Fibroblast of mammary gland (primary cell): ENCODE measurements at places on chromosomes 11 and 22.

- DNase-seq = no peak
Measured at GRCh38 chr11:413120-414081, 1.4 kb downstream of the SIGIRR start.

GRCh38 chr11:706439-706956, 467 bp downstream of the EPS8L2 start:
- peak; percentile 56 for DNase-seq

GRCh38 chr22:41482319-41482935, 13.5 kb downstream of the ACO2 start:
- peak; percentile 65 for DNase-seq

DNA sequence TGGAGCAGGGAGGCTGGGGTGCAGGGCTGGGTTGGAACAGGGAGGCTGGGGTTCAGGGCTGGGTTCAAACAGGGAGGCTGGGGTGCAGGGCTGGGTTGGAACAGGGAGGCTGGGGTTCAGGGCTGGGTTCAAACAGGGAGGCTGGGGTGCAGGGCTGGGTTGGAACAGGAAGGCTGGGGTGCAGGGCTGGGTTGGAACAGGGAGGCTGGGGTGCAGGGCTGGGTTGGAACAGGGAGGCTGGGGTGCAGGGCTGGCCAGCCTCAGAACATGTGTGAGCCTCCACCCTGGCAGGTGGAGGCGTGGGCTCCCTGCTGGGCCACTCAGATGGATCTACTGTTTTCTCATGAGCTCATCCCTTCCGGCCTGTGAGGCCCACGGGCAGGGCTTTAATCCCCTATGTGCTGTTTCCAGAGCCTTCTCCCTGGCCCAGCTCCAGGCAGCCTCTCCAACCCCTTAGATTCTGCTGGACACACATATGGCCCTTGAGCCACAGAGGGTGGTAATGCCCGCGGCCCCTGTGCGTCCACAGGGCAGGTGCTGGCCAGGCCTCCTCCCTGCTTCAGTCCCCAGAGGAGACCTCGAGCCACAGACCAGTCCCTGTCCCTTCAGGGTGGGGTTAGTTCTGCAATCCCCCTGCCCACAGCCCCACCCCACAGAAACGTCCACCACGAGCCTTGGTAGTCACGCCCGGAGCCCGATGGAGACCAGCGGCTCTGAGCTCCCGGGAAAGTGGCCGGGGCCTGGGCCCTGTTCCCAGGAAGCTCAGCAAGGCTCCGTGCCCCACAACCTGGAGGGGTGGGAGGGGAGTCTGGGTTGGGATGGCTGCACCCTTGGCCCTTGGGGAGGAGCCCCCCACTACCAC, 197.9 kb downstream of the BRD1 start:
- DNase-seq = no peak

- no peak for DNase-seq
Measured at GRCh38 chr11:19845626-19846025, 133.0 kb downstream of the NAV2 start.

DNA sequence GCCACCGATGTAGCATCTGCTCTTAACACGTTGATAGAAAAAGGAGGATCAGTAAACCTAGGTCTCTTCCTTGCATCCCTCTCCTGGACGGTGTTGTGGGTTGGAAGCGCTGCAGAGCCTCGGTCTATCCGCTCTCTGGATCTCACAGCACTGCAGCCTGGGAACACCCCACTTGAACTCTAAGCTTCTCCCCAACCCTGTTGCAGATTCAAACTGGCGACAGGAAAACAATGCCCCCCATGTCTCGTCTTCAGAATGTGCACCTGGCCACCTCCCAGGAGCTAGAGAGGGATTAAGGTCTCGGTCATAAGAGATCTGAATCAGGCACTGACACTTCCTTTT, 454 bp downstream of the TMEM218 start:
- DNase-seq = peak; percentile 8

DNA sequence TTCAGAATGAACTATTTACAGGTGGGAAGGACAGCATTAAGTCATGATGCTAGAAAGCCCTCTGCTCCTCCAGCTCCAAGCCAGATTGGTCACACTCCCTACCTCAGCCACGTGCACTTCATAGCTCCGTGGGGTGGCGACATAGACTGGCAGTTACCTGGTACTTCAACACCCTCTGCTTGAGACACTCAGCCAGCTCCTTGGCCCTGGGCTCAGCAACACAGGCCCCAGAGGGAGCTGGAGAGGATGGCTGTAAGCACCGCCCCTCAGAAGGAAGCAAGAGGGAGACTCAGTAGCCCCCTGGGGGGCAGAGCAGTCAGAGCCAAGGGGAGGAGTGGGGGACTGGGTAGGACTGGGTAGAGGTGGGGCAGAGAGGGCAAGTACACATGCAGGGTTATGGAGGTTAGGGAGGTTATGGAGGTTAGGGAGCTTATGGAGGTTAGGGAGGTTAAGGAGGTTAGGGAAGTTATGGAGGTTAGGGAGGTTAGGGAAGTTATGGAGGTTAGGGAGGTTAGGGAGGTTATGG, 102.1 kb upstream of the BID start:
- DNase-seq = no peak

DNA sequence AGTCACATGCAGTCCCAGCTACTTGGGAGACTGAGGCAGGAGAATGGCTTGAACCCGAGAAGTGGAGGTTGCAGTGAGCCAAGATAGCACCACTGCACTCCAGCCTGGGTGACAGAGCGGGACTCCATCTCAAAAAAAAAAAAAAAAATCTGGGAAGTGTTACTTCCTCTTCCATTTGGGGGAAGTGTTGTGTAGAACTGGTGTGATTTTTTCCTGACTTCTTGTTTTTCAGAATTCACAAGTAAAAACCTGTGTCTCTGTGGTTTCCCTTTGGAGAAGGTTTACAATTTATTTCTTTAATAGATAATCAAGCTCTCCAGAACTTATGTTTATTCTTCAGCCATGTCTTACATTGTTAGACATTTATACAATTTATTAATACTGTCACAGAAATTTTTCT, 396.1 kb downstream of the BRD1 start:
- DNase-seq = no peak

DNA sequence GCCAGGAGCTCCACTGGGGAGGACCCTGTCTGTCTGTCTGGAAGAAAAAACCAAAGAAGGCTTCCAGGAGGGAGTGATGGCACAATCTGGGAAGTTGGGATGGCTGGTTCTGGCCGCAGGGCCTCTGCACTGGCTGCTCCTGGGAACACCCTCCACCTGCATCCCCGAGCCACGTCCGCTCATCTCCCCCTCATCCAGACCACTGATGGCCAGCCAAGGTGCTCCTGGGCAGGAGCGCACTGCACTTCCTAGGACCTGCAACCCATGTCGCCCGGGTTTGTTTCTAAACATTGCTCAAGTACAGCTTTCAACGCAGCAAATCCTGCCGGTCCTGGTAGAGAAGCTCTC, 4.9 kb upstream of the IFITM10 start:
- DNase-seq = no peak

- DNase-seq = no peak
Measured at GRCh38 chr11:13669544-13670488, 1.3 kb downstream of the FAR1 start.

DNA sequence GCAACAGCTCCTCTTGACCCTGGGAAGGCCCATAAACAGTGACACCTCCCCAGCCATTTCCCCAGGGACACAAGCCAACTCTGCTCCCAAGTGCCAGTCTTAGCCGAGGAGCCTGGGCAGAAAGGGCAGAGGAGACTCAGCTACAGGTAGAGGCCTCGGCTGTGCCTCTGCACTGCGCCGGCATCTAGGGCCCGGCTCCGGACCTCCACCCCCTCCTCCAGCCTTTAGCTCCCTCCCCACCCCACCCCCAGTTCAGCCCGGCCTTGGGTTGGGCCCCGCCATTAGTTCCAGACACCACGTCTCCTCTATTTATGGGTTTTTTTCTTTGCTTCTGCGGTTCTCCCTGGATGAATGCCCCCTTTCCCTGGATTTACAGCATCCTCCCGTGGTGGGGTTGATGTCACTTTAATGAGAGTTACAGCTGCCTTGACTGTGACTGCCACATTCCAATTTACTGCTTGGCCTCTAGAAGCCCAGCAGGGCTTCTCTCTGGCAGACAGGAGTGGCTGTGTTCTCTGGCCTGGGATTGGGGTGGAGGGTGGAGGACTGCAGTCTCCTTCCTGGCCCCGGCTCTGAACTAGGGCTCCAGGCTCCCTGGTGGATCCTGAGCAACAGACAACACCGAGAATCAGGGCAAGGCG, 13.5 kb upstream of the OAF start:
- no peak for DNase-seq

- no peak for DNase-seq
Measured at GRCh38 chr22:45230026-45230721, 10.5 kb downstream of the KIAA0930 start.

- DNase-seq = no peak
Measured at GRCh38 chr22:31604746-31605705, 57.0 kb downstream of the PISD start.

- DNase-seq = no peak
Measured at GRCh38 chr22:27347951-27348350, 453.6 kb downstream of the MN1 start.

DNA sequence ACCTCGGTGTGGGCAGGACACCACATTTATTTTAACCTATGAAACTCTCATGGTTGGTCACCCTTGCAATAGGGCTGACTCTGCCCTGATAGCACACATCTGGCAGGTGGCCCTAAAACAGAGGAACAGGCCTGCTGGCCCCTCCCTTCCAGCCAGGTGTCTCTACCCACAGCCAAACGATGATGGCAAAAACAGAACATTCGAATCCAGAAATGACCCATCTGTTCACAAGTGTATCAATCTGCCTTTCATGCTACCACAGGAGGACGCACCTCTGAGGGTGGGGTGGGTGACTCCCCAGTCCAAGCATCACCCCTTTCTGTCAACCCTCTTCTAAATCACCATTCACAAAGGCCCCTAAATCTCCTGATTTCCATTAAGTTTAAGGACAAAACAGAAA, 118.1 kb downstream of the ETS1 start:
- no peak for DNase-seq

GRCh38 chr11:65862191-65862735, 2.0 kb downstream of the MUS81 start:
- DNase-seq = no peak

DNA sequence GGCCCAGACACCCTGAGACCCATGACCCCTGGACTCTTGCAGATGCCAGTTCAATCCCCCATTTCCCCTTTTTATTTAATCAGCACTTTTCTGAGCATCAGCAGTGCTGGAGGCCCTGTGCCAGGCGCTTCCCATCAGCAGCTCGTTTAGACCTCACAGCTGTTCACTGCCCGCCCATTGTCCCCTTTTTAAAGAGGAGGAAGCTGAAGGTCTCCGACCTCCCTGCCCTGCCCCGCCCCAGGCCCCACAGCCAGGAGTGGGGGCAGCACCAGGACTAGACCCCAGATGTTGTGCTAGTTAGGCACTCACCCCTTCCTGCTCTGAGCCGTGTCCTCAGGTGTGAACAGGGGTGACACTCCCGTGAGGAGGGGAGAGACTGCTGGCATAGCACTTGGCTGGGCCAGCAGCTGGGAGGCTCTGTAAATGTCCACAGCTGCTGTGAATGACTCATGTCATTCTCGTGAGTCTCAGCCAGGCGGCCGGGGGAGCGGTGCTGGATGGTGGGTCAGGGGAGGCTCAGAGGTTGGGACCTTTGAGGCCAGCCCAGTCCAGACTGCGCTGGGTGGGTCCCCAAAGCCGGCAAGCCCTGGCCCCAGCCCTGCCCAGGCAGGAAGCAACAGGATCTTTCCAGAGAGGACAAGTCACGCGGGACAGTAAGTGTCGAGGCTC, 19.9 kb downstream of the EMID1 start:
- DNase-seq = peak; percentile 20

DNA sequence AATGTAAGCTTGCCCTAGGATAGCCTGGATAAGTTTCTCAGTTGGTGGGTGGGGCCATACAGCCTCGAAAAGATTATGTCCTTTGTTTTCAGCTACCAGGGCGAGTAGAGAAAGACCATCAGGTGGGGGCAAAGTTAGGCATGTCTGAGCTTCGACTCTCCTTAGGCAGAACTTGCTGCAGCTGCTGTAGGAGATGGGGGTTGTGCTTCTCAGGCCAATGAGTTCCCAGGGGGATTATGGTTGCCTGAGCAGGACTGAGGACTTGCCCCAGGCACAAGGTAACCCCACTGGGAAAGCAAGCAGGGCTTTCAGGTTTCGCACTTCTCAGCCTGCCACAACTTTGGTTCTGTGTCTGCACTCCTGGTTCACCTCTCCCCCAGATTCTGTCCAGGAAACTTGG, 173.4 kb upstream of the SESN3 start:
- DNase-seq = no peak

- no peak for DNase-seq
Measured at GRCh38 chr11:68655806-68656205, 28.5 kb upstream of the GAL start.

DNA sequence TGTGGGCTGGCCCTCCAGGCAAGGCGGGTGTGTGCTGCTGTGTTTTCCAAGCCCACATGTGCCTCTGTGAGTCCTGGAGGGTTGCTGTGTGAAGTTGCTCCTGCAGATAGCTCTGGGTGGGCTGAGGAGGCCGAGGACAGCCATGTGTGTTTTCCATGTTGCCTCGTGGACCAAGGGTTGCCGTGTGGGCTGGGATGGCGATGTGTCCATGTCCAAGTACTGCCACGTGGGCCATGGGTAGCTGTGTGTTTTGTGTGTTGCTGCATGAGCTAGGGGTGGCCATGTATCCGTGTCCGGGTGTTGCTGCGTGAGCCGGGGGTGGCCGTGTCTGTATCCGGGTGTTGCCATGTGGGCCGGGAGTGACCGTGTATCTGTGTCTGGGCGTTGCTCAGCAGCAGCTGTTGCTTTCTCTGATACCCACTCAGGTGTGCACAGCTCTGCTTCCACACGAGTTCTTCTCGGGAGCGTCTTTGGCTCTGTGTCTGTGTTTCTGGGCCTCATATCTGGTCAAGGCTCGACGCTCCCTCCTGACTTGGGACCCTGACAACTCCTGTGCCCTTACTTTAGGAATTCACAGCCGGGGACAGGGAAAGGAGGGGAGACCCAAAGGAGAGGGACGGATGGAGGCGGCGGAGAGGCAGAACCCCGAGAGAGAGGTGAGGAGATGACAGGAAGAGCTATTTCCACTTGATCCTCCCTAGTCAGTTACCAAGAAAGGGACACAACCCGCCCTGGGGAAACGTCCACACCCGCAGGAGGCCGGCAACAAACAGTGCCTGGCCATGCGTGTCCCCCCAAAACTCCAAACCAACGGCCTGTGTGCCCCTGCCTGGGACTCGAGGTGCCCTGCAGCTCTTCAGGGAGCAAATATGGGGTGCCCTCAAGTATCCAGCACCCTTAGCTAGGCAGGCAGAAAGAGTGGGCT, 83.1 kb downstream of the PHF21B start:
- DNase-seq = no peak

GRCh38 chr11:103591554-103591953, 444.9 kb upstream of the DDI1 start:
- DNase-seq = no peak

GRCh38 chr22:45998638-45999378, 21.8 kb upstream of the WNT7B start:
- DNase-seq = no peak
